ENCODE measurements at places on chromosomes 3 and 15.

DNA sequence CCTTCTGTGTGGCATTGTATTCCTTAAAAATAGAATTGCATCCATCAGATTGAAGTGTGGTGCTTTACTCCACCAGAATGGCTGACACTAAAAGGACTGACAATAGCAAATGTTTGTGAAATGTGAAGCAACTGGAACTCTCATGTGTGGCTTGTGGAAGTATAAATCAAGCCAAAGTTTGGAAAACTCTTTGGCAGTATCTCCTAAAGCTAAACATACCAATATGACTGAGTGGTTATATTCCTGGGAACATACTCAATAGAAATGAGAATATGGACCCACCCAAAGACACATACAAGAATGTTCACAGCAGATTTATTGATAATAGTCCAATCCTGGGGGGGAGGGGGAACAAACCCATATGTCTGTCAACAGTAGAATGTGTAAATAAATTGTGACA, 87.1 kb downstream of the RARB start:
- DNase-seq = no peak

DNA sequence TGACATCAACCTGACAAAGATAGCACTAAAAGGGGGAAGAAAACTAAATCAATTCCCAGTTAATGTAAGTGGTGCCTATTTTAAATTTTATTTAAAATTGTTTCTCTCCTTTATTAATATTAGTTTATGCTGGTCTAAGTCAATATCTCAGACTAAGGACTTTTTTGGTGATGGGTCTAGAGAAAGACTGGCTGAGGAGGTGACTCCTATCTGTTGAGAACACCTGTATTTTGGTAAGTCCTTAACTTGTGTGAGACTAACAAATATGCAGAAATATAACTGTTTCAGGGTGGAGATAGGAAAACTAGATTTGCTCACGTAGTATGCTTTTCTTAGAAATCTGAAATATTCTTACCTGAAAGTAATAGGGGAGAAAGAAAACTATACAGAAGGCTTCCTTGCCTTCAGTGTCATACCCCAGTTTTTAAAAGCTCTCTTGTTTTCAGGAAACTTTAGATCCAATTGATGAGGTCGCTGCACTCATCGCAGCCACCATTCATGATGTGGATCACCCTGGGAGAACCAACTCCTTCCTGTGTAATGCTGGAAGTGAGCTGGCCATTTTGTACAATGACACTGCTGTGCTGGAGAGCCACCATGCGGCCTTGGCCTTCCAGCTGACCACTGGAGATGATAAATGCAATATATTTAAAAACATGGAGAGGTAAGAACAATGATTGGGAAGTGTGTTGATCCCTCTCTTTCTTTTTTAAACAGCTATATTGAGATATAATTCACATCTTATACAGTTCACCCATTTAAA, 138.9 kb downstream of the PDE8A start:
- no peak for DNase-seq

- no peak for DNase-seq
Observed at GRCh38 chr3:114496466-114496865, 202.6 kb downstream of the TIGIT start.

- DNase-seq = no peak
Observed at GRCh38 chr3:38488949-38489348, 7.2 kb upstream of the EXOG start.

- peak; percentile 68 for DNase-seq
Observed at GRCh38 chr15:68650901-68651709, 72.3 kb downstream of the CORO2B start.

DNA sequence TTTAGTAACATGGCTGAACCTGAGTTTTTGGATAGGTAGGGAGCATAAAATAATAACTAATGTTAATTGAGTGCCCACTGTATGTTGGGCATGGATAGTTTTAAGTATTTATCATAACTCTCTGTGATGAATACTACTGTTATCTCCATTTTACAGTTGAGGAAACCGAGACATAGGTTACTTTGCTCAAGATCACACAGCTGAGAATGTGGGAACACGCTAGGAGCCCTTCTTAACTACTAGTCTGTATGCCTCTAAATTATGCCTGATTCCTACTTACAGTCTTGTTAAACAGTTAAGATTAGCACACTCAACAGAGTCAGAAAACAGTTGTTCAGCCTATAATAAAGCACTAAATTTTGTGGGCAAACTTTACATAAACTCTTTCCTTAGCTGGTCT, 2.0 kb upstream of the SIAH2 start:
- no peak for DNase-seq

DNA sequence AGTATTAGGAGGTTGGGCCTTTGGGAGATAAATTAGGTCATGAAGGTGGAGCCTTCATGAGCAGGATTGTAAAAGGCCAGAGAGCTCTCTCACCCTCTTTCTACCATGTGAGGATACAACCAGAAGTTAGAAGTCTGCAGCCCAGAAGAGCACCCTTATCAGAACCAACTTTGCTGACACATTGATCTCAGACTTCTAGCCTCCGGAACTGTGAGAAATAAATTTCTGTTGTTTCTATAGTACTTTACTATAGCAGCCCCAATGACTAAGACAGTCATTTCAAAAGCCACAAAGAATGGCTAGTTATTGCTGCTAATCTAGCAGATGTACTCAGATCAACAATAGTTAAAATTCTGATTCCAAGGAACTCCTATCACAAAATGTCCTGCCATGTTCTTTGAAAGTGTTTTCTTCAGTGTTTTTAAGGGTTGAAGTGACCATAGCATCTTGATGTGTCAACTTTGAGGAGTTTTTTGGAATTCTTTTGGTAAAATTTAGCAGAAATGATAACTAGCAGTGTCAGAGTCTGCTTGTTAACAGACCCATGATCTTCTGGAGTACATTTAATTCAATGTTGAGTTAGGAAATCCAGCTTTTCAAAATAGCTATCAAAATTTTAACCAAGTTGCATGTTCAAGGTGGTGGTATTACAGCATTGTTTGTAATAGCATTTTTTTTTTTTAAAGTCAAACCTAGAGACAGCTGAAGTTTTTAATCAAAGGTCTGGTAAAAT, 10.3 kb downstream of the DZIP3 start:
- no peak for DNase-seq

DNA sequence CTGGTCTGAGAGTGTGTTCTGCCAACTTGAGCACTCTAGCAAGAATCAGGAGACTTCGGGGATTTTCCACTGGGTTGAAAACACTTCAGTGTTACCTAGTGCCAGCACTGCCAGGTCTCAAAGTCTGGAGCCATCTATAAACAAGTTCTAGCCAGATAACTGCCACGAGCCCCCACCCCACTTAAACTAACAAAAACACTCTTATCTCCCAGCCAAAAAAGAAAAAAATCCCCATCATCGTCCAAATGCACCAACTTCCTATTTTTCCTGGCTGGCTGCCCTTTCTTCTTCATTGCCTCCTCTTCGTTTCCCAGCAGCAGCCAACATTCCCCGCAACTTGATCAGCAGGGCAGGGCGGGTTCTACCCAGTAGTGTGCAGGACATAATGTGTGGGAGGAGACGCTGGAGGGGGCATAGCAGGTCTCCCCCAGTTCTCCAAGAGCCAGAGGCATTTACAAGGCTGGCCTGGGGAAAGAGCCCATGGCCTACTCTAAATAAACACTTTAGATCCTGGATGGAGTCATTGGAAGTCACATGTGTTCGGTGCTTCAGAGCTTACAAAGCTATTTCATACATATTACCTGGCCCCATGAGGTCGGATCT, 29.5 kb downstream of the C2CD4B start:
- no peak for DNase-seq

- DNase-seq = no peak
Observed at GRCh38 chr3:61356685-61357084, 105.4 kb upstream of the FHIT start.

- no peak for DNase-seq
Observed at GRCh38 chr3:122665226-122665786, 15.3 kb upstream of the PARP14 start.

DNA sequence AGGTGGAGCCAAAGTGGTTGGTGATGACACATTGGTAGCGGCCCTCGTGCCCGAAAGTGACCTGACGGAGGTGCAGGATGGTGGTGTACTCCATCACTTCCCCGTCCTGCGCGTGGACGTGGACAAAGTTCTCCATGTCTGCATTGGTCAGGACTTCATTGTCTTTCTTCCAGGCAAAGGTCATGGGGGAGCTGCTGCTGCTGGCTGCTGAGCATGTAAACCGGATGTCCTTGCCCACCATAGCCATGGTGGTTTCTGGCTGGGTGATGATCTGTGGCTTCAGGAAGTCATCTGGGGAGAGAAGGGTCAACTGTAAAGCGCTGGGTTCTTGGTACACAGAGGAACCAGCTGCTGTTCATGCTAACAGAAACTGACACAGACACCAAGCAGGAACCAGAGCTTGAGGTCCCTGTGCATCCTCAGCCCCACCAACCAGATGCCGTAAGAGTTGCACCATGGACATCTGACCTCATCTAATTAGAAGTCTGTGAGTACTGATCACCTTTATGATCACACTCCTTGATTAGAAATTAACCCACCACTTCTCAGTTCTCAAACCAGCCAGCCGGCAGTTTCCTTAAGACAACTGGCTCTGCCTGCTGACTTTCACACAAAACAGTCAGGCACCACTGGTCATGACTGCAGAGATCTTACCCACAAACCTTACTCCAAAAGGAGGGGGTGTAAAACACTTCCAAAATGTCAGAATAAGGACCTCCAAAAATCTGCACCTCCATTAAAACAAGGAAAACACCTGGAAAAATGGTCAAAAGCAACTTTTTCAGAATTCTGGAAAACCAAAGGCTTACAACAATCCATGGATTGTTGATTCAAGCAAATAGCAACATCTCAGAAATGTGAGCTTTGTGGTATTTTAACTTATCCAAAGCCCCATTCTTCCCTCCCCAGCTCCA, 114.6 kb downstream of the LRIG1 start:
- DNase-seq = no peak

DNA sequence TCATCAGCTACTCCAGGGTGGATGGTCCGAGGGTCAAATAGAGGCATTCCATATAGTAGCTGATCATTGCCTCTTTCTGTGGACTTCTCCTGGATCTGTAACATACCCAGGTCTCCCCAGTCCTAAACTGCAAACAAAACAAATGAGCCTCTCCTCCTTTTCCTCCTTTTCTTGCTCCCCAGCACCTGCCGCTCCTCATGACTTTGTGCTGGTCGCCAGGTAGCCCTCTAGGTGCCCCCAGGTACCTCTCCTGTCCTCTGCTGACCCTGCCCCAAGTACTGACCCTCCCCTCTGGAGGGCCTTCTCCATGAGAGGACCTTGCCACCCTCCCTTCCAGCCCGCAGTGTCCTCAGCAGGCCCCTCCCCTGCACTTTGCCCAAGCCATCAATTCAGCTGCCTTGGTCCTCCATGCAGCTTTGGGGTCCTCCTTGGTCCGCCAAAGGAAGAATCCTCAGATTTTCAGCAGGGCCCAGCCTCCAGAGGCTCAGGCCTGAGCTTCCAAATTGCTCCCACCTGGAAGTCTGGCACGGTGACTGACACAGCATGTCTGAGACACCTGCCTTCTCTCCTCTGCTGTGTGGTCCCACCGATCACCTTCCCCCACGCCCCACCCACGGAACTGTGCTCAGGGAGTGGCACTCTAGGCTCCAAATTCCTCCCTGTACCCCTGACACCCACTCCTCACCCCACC, 111.0 kb downstream of the LRRK1 start:
- no peak for DNase-seq

- DNase-seq = no peak
Observed at GRCh38 chr3:45779746-45780735, 16.3 kb downstream of the SLC6A20 start.

DNA sequence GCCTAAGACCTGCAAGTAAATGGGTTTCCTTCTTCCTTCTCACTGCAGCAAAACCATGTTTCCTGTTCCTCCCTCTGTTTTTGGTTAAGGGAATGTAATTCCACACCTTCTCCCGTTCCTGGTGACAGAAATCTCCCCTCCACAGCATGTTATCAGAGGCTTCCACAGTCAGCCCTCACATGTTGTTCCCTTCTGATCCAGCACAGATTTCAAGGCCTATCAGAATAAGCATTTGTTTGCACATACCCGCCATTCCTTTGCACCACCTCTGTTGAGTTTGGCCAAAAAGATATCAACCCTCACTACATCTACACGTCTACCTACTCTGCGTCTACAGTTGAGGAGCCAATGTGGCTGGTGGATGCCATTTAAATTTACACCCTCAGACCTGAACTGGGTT, 113.9 kb upstream of the GRM7 start:
- DNase-seq = no peak

DNA sequence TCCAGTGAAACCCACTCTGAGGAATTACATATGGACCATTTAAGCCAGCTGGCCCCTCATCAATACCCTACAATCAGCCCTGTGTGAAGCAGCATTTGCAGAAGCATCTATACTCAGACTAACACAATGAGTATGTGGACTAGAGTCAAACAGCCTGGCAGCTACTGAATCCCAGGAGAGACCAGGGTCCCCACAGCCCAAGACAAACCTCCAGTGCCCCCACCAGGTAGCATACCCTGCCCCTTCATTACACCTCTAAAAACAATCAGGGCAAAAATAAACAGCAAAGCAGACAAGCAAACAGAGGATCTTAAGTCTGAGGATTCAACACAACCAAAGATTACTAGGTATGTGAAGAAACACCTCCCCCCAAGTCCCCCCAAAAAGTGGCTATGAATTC, 157.4 kb downstream of the LEKR1 start:
- DNase-seq = no peak

- DNase-seq = no peak
Observed at GRCh38 chr15:37691911-37692310, 242.5 kb upstream of the TMCO5A start.

DNA sequence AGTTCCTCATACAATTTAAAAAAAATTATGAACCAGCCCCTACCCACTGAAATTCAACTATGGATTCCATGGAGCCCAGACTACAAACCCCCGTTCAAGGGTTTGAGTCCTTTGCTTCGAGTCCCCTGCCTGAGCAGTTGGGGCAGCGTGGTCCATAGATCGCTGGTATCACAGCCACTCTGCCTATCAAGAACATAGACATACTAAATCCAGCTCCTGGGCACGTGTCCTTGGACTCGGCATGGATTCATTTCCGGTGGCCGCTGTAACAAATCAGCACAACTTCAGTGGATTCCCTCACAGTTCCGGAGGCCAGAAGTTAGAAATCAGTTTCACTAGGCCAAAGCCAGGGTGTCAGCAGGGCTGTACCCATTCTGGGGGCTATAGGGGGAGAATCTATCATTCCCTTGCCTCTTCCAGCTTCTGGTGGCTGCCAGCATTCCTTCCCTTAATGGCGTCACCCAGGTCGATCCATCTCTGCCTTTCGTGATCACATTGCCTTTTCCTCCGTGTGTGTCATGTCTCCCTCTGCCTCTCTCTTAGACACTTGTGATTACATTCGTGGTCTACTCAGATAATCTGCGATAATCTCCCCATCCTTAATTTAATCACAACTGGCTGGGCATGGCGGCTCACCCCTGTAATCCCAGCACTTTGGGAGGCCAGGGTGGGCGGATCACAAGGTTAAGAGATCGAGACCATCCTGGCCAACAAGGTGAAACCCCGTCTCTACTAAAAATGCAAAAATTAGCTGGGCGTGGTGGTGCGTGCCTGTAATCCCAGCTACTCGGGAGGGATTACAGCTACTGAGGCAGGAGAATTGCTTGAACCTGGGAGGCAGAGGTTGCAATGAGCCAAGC, 4.6 kb upstream of the TMEM44 start:
- no peak for DNase-seq

DNA sequence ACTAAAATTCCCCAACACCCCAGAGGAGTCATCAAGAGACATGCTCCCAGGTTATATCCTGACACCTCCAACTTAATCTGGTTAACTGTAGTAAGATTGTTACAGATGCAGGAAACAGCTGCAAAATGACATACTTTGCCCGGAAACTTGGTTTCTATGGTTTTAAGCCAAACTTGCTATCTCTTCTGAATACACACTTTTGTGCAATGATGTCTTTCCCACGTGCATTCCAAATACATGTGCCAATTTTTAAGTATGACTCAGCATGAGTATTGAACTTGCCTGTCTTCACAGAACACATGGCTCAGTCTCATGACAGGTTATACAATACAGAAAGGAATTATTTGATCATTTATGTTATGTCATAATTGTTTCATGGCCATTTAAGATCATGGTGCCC, 207.0 kb upstream of the DCBLD2 start:
- DNase-seq = no peak

All from hypothalamus (tissue), 51 donors.